ENCODE measurements at places on chromosomes 6 and 20. TPM values are rescaled to one million over a fixed set of nuclear protein-coding genes. Genes with fewer than 3 reads are reported as not detected.

GRCh38 chr6:112752791-112753190 lies 405.7 kb downstream of the RFPL4B start:
- DNase-seq = no peak

GRCh38 chr6:148508401-148509041 lies 165.9 kb downstream of the SASH1 start:
- peak; percentile 86 for DNase-seq

- DNase-seq = peak; percentile 45
Measured at GRCh38 chr6:7640607-7641577, 50.9 kb downstream of the SNRNP48 start.

DNA sequence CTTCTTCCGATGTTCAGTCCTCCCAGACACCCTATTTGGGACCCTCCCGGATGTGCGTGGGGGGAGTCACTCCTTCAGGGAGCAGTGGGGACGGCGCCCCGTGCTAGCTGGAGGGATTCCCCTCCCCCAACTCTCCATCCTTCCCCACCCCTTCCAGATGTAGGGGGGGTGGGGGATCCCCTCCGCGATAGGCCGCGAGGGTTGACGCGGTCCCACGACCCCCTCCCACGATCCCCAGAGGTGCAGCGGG lies 548 bp downstream of the GNL1 start:
- DNase-seq = no peak

DNA sequence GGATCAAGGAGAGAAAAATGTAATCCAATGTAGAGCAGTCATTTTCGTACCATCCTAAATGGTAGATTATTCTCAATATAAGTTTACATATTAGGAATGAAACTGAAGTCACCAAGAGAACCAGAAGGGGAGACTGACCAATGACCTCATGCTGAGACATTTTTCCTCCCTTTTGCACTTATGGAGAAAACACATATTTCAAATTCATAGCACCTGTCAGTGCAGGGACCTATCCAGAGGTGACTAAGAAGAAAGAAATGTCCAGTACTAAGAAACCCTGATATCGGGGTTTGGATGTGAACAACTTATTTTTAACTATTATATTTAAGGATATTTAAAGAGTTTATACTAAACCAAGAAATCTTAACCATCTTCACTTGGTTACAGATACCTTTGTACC lies 16.6 kb upstream of the LYRM2 start:
- peak; percentile 78 for DNase-seq

DNA sequence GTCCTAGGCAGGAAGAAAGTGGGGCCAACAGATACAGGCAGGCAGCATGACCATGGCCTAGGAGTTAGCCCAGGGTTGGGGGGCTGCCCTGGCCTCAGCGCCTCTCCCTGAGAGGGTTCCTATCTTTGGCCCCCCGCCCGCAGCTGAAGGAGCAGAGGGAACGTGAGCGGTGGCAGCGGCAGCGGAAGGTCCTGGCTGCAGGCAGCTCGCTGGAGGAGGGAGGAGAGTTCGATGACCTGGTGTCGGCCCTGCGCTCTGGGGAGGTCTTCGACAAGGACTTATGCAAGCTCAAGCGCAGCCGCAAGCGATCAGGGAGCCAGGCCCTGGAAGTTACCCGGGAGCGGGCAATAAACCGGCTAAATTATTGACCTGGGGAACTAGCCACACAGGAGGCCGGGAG lies 32.6 kb downstream of the MOCS1 start:
- no peak for DNase-seq

DNA sequence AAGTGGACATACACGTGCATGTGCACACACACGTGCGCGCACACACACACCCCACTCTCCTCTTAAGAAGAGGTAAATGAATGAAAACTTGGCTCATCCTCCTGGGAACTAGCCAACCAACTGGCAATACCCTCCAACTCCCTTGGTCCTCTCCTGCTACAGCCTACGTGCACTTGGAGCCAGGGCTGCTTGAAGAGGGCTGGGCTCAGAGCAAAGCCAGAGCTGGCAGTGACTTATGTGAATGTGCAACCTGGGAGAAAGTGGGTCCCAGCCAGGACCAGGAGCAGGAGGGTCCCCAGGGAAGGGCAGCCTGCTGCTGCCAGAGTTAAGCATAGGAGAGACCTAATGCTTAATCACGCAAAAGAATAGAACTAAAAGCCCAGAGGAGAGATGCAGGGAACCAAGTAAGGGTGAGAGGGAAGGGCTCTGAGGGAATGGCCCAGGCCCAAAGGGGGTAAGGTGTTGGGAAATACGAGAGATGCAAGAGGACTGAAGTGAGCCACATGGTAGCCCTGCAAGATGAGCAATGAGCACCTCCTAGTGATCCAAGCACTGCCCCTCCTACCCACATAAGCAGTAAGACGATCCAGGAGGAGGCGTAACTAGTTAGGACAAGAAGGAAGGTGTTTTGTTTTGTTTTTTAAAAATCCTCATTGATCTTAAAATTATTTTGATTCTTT lies 24.7 kb downstream of the TRAF3IP2 start:
- peak; percentile 48 for DNase-seq

DNA sequence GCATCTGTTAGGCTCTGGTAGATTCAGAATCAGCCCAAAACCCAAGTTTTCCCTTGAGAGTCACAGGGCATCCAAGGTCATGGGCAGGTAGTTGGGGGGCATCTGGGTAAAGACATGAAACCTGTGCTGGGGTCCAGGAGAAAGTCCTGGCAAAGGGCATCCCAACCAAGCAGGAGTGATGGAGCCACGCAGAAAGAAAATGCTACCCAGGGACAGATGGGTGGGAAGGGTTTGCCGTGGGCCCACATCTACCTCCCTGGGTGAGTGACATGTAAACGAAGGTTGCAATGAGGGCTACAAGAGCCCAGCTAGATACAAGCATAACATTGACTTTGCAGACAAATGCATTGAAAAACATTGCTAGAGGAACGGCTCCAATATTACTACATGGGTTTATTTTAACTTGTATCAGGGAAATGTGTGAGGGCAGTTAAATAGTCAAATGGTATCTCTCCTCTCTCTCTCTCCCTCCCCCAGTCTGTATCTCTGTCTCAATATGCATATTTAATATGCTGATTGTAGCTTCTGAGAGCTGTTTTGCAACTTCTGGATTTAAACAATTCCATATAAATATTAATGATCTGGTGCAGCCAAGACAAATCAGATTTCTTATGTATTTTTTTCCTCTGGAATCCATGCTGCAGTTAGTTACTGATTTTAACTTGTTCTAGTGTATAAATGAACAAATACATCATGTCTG lies 135.7 kb downstream of the SYNDIG1 start:
- no peak for DNase-seq

- peak; percentile 6 for DNase-seq
Measured at GRCh38 chr6:15615802-15616201, 47.0 kb downstream of the DTNBP1 start.

GRCh38 chr6:52297433-52297832 lies 12.9 kb upstream of the MCM3 start:
- no peak for DNase-seq

DNA sequence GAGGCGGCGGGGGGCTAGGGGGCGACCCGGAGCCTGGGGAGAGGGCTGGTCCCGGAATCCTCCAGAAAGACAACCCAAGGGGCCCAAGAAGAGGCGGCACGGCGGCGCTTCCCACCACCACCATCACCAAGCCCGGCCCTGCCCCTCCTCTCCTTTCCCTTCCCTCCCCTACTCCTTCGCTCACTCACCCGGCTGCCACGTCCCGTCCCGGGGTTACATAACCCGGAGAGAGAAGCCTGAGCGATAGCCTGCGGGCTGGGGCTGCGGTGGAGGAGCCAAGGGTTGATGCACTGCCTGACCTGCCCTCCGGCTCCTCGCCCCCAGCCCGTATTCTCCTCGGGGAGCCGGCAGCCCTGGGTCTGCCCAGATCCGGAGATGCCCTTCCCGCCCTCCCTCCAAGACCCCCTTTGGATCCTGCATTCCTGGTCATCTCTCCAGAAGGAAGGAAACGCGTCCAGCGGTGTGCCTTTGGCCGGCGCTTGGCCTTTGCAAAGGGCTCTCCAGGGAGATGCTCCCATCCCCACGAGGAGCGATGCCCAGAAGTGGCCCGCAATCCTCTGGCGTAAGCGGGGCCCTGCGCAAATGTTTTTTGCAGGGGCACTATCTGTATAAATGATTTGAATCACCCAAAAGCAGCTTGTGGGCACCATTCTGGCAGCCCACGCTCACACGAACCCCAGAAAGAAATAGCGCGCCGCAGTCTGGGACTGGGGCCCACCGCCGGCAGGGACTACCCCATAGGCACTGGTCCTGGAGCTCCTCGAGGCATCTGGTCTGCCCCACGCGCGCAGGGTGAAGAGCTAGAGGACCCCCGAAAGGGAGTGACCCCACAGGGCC lies 4.6 kb upstream of the CPXM1 start:
- DNase-seq = no peak

DNA sequence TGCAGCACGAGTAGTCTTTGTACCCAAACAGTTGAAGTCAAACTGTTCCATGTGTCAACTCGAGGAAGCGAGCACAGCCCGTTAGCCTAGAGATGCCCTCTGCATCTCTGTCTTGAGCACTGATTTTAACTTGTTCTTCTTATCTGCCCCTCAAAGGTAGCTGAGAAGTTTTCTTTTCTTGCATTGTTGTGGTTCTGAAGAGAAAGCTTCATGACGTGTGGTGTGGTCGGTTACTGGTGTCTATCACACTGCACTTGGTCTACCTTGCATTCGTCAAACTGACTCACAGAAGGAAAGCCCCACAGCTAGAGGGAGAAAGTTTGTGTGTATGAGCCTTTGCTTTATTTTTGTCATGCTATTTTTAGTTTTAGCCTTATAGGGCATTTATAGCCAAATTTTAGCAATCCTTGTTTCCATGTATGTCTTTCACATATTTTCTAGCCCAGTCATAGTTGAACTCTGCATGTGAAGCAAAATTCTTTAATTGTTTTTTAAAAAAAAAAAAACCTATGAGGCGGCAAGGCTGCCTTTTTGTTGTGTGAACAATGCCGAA lies 115.1 kb downstream of the JAG1 start:
- peak; percentile 89 for DNase-seq

- DNase-seq = no peak
Measured at GRCh38 chr6:57248311-57248895, 26.3 kb upstream of the RAB23 start.

DNA sequence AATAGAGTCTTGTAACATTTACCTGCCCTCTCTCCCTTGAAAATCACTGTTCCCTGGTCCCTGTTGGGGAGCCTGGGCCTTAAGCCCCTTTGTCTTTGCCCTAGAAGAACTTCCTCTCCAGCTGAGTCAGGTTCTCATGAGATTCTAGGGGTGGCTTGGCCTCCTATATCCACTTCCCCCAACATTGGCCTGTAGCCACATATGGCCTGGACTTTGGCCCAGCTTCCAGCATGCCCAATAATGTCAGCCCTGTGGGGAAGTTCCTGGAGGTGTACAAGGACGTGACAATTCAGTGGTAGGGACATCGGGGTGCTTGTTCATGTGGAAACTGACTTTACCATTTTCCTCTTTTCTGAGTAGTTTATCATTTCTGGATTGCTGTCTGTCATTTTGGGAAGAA lies 17.2 kb upstream of the MAS1L start:
- no peak for DNase-seq

DNA sequence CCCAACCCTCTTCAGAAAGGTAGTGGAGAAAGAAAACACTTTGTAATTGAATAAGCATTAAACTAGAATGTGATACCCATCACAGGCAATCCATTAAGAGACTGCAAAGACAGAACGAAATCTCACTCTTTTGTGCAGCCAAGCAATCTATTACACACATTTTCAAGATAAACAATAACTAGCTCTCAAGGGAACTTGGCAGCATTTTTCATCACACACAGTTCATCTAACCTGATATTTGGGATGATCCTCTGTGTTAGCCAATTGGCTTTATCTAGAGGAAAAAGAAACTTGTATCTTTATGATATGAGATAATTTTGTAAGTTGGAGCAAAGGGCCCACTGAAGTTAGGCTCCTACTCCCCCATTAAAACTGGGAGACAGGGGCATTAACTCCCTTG lies 1.5 kb upstream of the GZF1 start:
- DNase-seq = no peak

GRCh38 chr6:6176127-6176526 lies 144.3 kb downstream of the F13A1 start:
- DNase-seq = peak; percentile 20

GRCh38 chr20:5181958-5182357 lies 55.1 kb downstream of the CDS2 start:
- peak; percentile 85 for DNase-seq

GRCh38 chr6:55033016-55033546 lies 141.2 kb upstream of the HCRTR2 start:
- DNase-seq = no peak

DNA sequence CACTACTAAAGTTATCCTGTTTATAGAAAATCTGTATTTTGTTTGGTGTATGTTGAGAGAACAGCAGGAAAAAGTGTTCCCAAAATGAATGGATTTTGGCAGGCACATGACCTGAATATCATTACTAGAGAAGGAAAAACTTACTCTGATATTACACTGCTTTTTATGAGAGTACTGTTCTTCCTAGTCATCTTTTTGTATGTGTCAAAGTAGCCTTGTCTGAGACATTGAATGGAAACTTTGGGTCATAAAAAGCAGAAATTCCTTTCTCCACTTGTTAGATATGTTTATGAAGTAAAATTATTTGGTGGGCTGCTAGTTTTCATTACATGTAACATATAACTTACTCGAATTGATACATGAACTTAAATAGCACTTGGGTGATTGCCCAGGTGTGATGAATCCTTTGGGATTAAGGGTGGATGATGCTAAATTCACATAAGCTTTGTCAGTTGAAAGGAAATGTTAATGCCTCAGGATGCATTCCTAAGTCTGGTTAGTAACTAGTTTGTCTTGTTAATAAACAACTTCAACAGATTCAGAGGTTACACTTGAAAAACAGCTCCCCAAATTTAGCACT lies 206.7 kb downstream of the CENPW start:
- DNase-seq = peak; percentile 14

VSTM2L gene
- total RNA-seq = 35.2 TPM

CLPSL1 gene
- total RNA-seq = not detected

KIF25 gene
- not detected for total RNA-seq

TTLL9 gene
- not detected for total RNA-seq

SLC26A8 gene
- not detected for total RNA-seq

TRAM2 gene
- total RNA-seq = 108 TPM

HNF4A gene
- not detected for total RNA-seq

KCNQ5 gene
- total RNA-seq = 8.7 TPM

CST4 gene
- total RNA-seq = not detected

OGFRL1 gene
- total RNA-seq = 35.3 TPM

PDE10A gene
- 21.6 TPM for total RNA-seq

MCUR1 gene
- 16.8 TPM for total RNA-seq

CRIP3 gene
- not detected for total RNA-seq
